Left lobe of liver (tissue), 2 donors: ENCODE measurements at places on chromosomes 7 and 10.
A peak's percentile ranks its signal among the peaks of the same experiment; 100 is the strongest.

GRCh38 chr7:74453322-74454011 lies at the start of gene GTF2IRD1:
TSS of gene GTF2IRD1 (plus strand) at chr7:74453906. CDS start at chr7:74508081, 54,175 bp downstream.
- DNase-seq: peak; percentile 75

DNA sequence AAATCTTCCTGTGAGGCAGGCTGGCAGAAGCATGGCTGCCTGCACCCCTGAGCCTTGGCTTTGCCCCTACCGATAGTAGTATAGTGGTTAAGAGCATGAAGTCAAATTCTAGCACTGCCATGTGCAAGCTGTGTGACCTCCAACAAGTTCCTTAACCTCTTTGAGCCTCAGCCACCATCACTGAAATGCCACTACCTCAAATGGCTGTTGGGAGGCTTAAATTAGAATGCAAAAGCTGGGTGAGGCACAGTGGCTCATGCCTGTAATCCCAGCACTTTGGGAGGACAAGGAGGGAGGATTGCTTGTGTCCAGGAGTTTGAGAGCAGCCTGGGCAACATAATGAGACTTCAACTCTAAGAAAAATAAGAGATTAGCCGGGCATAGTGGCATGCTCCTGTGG lies 8.4 kb downstream of the SFRP5 start:
- DNase-seq: no peak

- DNase-seq: no peak
Measured at GRCh38 chr10:132590752-132591121, 53.1 kb downstream of the INPP5A start.

GRCh38 chr7:112255388-112255720 lies 48.9 kb downstream of the ZNF277 start:
- DNase-seq: no peak

DNA sequence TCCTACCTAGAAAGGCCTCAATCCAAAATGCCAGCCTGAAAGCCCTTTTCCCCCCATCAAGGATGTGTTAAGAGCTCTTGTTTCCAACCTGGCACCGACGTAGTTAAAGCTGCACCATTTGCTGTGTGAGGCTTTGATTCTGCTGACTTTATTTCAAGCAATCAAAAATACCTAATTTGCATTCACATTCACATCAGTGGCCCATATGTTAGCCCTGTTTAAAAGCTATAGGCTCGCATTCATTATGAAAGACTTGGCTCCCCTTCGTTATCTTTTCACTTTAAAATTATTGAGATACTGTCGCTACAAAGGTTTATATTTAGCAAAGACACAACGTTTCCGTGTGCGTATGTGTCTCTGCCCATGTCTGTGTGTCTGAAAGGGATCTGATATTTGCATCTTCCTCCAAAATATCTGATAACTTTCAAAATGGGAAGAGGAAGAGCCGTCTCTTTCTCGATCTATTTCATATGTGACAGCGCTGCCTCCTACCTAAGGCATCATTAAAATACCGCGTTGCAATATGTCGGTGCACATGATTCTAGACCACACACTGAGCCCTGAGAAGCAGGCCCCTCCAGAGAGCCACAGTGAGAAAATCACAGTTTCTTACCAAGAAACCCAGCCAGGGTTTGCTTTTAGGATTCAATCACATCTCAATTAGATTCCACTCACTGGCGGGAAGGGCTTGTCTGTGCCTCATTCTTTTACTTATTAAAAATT lies 57.1 kb upstream of the ITPRID1 start:
- DNase-seq: no peak

GRCh38 chr10:120253131-120253530 lies 203.9 kb upstream of the PLPP4 start:
- no peak for DNase-seq

DNA sequence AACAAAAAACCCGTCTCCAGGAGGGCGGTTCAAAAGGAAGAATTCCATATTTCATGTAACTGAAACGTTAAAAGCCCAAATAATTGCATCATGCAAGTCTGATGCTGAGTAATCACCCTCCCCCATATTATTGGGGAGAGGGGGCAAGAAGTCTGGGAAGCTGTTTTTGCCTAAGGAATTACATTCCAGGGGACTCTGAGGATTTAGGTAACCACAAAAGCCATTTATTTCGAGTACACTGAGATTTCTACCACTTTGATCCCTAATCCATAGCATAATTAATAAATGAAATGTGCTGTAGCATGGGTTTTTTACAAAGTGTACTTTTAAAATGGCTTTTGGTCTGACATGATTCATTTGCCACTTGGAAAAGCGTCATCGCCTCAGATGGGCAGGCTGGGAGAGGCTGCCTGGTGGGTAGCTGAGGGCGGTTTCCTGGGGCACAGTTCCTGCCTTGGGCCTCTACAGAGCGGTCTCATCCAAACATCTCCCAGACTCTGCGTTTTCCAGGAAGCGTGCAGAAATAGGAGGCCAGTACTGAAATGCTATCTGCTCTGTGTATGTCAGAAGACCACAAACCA lies 106.5 kb downstream of the TCF7L2 start:
- no peak for DNase-seq

DNA sequence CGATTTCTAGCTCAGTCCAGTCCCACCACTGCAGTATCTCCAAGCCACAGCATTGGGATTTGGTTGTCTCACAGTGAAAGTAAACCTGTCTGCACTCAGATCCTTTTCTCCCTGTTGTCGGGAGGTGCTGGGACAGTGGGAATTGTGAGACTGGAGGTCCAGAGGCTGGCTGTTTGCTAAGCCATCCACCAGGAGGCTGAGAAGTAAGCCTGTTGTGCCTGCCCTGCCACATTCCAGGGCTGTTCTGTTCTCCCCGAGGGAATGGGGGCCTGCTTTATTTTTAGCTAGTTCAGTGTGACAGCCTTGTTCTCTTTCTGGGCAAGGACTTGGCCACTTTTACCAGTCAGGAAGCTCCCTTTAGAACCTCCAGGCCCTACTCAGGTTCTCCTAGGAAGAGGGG lies 54.9 kb downstream of the HK1 start:
- no peak for DNase-seq

DNA sequence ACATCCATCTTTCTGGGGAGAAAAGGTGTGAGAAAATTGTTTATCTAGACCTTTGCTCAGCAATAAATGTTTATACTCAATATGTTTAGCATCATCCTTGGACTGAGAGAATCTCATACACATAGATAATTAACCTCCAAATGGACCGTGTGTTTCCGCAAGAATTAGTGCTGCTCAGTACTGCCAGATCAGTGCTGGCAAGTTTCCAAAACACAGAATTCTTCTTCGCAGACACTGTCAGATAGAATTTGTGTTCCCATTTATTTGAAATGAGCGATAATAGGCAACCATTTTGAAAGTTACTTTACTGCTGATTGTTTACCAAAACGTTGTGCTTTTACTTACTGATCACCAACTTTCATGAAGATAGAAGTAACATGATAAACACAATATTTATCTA lies 33.7 kb downstream of the STAMBPL1 start:
- no peak for DNase-seq

GRCh38 chr7:6650086-6650485 lies 13.0 kb downstream of the ZNF316 start:
- no peak for DNase-seq

DNA sequence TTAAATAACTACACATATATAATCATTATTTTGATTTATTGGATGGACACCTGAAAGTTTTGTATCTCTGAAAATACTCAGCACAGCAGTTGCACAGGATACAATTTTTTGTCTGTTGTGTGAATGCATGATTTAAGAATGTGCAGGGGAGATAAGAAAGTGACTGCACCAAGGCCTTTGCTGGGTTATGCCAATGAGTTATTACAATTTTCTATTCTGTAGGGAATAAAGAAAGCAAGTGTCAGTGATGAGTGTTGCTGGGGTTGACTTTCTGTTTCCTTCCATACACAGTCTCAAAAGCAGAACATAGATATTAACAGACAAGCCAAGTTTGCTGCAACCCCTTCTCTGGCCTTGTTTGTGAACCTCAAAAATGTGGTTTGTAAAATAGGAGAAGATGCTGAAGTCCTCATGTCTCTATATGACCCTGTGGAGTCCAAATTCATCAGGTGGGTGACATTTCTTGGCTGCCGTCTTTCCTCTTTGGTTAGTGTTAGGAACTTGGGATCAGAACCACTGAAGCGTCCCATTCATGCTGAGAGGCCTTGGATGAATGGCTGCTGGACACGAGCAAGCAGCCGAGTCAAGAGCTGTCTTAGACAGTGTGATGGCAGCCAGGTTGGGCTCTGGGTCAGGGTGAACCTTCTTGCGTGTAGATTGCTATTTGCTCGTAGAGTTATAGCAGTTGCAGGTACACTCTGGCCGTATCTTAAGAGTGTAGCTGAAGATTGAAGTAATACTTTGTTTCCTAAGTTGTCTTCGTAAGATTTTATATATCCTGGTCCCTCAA lies 92.8 kb downstream of the DOCK1 start:
- no peak for DNase-seq

- DNase-seq: peak; percentile 70
Measured at GRCh38 chr7:106542550-106543220, 118.3 kb downstream of the CCDC71L start.

- no peak for DNase-seq
Measured at GRCh38 chr7:67894746-67895145, 898.1 kb downstream of the TYW1 start.

DNA sequence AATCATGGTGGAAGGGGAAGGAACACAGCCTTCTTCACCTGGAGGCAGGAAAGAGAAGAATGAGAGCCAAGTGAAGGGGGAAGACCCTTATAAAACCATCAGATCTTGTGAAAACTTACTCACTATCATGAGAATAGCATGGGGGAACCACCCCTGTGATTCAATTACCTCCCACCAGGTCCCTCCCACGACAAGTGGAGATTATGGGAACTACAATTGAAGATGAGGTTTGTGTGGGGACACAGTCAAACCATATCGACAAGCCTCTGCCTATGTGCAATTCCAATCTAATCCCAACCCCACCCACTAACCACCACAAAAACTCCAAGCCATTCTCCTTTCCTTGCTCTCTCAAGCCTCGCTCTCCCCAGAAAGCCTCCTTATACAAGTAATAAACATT lies 69.2 kb downstream of the TAC1 start:
- DNase-seq: no peak

DNA sequence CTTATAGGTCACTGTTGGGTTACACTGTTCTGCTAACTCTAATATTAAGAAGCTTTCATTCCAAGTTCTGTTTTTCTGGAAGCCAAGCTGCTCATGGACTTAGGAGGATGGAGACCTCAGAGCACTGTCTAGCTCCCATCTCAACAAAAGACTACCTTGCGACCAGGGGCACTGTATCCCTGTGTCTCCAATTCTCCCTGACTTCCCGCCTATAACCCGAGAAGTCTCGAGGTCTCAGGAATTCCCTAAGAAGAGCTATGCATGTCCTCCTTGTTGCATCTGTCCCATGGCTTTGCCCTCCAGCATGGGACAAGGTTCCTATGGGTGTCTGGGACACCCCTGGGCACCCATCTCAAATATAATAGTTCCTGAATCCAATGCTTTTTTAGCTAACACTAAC lies 31.2 kb downstream of the BTBD16 start:
- DNase-seq: no peak

DNA sequence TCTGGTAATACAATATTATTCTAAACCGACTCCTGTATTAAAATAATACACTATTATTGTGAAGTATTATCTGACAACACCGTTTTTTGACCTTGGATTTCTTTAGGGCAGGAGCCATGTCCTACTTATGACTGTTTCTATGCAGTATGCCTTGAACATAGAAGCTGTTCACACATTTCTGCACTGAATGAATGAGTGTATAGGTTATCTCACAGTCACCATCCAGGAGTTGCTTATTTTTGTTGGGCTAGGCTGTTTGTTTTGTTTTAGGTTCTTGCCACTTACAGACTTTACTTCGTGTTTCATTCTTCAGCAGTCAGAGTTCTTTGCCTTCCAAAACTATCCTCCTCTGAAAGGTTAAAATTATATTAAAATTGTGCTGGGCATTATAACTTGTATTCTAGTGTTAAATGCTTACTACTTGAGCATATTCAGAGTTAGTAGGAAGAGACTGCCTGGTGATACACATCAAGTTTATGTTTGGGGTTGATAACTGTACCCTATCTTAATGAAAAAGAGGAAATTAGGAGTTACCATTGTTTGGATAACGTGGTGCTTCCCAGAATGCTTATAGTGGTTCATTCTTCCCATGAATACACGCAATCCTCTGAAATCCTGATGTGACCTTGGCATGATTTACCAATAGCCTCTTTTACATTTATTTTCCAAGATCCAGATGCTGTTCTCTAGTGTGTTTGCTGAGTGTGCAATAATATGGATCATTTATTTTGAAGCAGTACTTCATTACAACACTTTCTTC lies 1.7 kb downstream of the RALA start:
- DNase-seq: no peak

GRCh38 chr10:122116331-122116730 lies 127.4 kb downstream of the TACC2 start:
- no peak for DNase-seq
